ENCODE measurements at places on chromosomes 16 and 17.

DNA sequence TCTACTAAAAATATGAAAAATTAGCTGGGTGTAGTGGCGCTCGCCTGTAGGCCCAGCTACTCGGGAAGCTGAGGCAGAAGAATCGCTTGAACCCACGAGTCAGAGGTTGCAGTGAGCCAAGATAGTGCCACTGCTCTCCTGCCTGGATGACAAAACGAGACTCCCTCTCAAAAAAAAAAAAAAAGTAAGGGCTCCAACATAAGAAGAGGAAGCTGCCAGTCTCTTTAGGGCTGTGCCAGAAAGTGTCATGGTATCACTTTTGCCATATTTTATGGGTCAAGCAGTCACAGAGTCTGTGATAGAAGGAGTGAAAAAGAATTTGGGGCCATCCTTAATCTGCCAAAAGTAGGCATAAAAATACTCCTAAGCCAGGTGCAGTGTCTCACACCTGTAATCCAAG, 1.4 kb upstream of the PIPOX start:
- DNase-seq = no peak

- no peak for DNase-seq
Measured at GRCh38 chr16:28820016-28820415, 2.8 kb upstream of the ATXN2L start.

DNA sequence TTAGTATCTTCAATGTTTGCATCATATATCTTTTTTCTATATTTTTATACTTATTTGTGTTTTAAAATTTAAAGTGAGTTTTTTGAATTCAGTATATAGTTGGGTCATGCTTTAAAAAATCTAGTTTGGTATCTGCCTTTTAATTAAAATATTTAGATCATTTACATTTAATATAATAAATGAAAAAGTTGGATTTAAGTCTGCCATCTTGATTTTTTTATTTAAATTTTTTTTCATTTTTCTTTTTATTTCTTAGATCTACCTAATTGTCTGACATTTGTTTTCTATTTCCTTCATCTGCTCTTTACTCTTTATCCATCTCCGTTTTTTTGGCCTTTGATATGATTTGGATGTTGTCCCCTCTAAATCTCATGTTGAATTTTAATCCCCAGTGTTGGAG, 50.0 kb upstream of the N4BP1 start:
- no peak for DNase-seq

DNA sequence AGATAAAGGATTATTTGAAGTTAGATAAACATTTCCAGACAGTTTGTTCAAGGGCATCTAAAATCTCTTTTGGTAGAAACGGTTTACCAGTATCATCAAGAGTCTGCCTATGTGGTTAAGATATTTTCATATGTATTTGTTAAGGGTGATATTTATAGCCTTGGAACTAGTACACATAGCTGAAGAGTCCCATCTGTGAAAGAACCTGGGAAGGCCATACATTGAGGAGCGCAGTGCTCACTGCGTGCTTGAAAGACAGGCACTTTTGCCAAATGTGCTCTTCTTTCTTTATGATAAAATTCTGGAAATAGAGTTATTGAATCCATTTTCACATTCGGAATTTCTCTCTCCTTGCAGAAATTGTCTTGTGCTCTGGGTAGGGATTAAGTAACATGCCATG, 7.7 kb downstream of the IGSF6 start:
- no peak for DNase-seq

DNA sequence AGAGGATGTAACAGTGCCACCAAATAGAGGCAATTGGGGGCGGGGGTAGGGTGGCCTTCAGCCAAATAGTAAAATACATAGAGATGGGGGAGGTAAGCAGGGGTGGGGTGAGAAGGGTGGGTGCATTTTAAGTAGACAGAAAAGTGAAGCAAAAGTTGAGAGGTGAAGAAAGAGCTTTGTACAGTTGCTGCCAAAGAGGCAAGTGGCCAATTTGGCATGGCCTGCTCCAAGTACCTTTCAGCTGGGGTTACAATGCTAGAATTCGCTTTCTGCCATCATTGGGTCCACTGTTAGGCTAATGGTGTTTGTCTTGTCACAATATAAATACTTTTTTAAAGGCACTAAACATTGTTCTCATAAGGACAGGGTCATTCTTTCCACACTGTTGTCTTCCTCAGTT, 5.2 kb upstream of the TMEM97 start:
- DNase-seq = no peak

- DNase-seq = no peak
Measured at GRCh38 chr16:14513389-14514107, 116.5 kb downstream of the PARN start.

- no peak for DNase-seq
Measured at GRCh38 chr17:43342589-43342890, 56.3 kb upstream of the ARL4D start.

DNA sequence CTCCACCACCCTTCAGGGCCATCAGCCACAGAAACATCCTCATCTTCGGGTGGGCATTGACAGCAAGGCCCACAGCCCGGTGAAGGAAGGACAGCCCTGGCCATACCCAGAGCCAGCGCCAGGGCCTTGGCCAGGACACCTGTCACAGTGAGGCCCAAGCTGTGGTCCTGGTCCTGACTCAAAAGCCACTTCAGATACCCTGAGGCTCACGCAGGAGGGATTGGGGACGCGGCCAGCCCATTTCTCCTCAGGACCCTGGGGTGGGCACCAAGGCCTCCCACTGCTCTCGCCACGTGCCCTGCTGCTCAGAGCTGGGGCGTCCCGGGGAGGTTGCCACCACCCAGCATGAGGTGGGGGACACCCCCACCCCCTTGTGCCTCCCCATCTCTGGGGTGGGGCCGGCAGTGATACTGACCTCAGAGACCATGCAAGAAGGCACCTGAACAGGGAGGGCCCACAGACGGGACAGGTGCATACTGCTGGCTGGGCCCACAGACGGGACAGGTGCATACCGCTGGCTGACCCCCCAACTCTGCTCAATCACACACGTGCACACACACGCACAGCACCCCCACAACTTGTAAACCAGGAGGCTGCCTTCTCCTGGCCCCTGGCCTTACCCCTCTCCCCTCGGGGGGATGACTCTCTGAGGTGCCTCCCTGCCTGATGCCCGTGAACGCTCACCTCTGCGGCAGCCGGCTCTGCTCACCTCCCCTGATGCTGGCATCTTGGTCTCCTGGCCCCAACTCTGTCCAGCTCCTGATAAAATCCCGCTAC, 14.2 kb downstream of the SLC7A5 start:
- DNase-seq = no peak

DNA sequence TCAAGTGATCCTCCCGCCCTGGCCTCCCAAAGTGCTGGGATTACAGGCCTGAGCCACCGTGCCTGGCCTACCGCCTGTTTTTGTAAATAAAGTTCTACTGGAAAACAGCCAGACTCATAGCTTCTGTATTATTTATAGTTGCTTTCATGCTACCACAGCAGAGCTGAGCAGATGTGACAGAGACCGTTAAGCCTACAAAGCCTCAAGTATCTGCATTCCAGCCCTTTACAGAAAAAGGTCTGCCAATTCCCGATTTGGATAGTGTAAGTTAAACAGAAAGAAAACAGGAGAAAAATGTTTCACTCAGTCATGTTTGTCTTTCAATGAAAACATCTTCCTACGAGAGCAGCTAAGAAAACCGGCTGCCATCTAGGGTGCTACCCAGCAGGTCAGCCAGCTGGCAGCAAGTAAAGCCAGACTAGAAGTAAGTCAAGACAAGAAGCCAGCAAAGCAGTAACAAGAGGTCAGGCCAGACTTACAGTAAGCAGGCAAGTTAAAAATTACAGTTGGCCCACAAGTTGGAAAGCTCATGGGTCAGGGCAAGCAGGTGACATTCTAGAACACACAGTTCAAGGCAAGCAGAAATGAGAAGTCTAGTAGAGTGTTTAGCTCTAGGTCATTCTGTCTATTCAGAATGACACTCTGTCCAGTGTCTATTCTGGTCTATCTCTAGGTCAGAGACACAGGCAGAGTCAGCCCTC, 17.7 kb downstream of the NCBP3 start:
- DNase-seq = no peak

DNA sequence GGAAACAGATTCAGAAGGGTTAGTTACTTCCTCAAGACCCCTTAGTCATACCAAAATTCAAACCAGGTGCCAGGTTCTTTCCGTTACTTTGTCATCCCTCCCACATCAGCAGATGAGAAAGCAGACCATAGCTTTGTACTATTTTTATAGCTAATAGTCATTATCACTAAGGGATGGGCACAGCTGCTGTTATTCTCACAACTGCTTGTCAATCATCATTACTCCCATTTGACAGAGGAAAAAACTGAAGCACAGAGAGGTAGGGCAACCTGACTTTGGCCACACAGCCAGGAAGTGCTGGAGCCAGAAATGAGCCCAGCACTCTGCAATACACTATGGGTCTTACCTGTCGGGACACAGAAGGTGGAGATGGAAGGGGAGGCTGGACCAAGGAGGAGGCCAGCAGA, 30.0 kb downstream of the TEKT5 start:
- DNase-seq = no peak

- no peak for DNase-seq
Measured at GRCh38 chr17:30449480-30449879, 27.7 kb upstream of the GOSR1 start.

DNA sequence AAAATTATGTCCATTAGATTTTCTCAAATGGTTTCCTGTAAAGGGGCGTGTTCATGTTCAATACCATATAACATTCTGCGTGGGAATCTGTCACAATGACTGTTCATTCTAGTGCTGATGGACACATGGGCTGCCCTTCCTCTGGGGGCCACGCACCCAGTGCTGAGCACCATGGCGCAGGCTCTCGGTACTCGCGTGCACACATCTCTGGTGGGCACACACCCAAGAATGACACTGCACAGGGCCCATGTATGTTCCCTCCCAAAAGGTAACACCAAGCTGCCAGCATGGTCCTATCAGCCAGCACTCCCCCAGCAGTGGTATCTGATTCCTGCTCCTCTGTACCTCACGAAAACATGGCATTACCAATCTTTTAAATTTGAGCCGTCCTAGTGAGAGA, 13.7 kb downstream of the B9D1 start:
- DNase-seq = no peak

GRCh38 chr17:13520899-13521572, 80.7 kb downstream of the HS3ST3A1 start:
- DNase-seq = no peak

DNA sequence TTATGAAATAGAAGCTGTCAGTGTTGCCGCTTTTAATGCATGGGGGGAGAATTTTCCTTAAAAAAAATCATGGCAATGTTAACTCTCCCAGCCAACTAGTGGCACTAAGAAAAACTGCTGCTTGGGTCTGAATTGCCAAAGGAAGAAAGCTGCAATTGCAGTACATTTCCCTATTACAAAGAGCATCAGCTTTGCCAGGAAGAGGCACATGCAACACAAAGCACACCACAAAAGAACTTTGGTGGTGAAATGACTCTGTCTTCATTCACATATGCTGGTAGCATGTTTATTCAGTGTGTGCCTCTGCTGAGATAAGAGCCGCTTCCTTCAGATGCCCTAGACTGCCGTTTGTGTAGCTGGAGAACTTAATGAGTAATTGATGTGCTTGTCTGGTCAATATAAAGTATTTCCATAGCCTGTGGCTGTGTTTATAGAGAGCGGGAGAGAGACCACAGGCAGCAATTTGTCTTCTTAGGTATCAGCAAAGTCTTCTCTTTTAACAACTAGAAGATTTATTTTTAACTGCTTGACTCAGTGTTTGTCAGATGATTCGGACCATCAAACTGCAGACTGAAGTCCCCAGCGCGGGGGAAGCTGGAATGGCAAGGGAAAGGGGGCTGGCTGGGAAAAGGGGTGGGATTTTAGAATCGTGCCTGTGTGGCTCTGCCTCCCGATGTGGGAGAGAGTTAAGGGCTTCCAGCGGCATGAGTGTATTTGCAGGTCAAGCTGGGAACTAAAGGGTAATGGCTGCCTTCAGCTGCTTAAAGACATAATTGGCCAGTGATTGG, 115.1 kb downstream of the MRTFB start:
- DNase-seq = no peak

GRCh38 chr17:42494673-42495072, 36.0 kb downstream of the ATP6V0A1 start:
- no peak for DNase-seq

GRCh38 chr16:59013930-59014329, 279.8 kb upstream of the GOT2 start:
- DNase-seq = no peak

- DNase-seq = no peak
Measured at GRCh38 chr16:88048985-88049384, 97.8 kb downstream of the BANP start.

- DNase-seq = no peak
Measured at GRCh38 chr17:69608808-69609472, 194.4 kb downstream of the MAP2K6 start.

DNA sequence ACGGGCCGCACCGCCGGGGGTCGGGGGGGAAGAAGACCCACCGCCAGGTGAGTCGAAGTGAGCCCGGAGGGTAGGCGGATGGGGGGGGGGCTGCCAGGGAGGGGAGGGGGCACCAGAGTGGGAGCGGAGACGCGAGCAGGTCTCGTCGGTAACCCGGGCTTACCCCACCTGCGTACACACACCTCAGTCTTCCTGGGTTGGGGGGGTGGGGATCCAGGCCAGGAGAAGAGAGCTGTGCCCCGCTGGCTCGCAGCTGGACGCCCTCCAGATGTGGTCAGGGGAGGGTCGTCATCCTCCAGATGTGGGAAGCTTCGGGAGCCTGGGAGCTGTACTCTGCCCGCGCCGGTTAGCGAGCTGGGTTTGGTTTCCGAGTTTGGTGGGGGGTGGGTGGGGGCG, 1.2 kb downstream of the CACNA1G start:
- no peak for DNase-seq

- DNase-seq = no peak
Measured at GRCh38 chr16:52896478-52897164, 156.1 kb downstream of the CHD9NB start.

DNA sequence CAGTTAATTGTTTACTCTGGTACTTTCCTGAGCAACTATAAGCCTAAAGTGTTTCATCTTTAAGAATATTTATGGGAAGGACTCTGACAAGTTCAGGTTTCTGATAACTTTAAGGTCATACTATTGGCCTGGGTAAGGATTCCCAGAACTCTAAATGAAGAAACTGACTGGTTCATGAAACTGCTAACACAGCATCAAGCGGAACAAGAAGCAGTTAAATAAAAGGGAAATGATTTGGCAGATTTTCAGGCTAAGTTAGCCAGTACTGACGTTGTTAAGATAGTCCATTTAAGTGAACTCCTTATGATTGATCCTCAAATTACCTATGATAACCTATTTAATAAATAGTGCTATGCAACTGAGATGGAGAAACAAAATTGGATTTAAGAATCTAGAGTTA, 101.6 kb upstream of the CES5A start:
- DNase-seq = no peak

DNA sequence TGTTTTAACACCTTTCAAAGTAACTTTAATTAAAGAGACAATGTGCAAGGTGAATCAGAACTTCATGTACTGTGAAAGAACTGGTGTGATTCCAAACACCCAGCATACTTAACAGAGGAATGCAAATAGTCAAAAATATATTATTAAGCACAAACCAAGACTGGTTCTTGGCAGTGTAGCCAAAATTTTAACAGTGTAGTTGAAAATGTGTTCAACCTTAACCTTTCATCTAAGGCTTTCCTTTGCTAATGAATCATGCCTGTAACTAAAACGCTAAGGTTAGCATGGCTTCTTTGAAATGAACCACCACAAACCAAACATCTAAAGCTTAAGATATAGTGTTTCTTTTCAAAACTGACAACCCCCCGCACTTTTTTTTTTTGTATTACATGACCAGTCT, 146.3 kb upstream of the AXIN2 start:
- DNase-seq = no peak

- no peak for DNase-seq
Measured at GRCh38 chr17:1509290-1509881, 7.0 kb downstream of the INPP5K start.

All from activated naive CD8-positive, alpha-beta T cell treated with anti-CD3 and anti-CD28 coated beads for 36 hours (primary cell).